WTC11 (cell line): ENCODE measurements at places on chromosomes 5 and 9. TPM values are rescaled to one million over a fixed set of nuclear protein-coding genes. Genes with fewer than 3 reads are reported as not detected.

DNA sequence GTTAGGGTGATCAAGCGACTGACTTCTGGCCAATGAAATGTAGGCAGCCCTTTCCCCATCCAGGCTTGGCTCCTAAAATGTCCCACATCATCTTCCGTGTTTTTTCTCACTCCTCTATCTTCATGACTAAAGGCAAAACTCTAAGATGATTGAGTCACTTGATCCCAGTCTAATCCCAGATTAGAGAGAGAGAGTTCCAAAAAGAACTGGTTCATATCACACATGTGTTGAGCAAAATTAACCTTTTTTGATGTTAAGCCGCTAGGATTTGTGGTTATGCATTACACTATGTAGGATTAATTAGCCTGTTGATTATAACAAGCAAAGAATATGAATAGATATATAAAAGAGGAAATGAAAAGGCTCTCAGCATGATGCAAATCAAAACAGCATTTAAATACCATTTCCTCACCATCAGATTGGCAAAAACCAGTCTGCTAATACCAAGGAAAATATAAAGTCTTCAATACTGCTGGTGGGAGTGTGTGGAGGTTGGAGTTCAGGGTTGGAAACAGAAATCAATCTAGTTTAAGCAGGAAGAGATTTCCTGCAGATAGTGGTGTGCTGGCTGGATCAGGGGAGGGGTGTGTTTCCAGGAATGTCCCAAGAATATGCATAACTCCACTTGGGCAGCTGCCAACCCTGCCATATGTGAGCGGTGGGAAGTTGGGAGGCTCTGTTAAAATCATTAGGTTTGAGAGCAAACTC, 187.6 kb upstream of the S1PR3 start:
- no peak for DNase-seq
- H3K27me3 ChIP-seq: no peaks in the 10 kb centered on the region
- H3K36me3 ChIP-seq: no peaks in the 10 kb centered on the region
- no peak overlapping the region for H3K27ac ChIP-seq

GRCh38 chr5:160727296-160727997, 124.6 kb downstream of the ATP10B start:
- no peak for DNase-seq
- no peaks in the 10 kb centered on the region for H3K36me3 ChIP-seq
- no peaks in the 10 kb centered on the region for H3K27me3 ChIP-seq

DNA sequence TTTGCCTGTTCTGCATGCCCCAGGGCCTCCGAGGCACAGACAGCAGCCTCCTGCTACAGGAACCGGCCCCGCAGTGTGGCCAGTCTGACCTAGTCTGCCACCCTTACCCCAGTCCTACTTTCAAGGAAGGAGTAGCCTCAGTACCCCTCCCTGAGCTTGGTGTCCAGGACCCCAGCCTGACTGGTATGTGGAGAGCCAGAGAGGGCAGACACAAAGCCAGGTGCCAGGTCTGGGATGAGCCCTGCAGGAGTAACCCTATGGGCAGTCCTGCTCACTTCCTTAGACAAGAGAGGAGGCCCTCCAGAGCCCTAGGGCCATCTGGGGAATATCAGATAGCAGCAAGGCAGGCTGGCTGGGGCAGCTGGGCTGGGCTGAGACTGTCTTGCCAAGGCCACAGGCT, 67.8 kb downstream of the NRG2 start:
- H3K4me3 ChIP-seq: no peak overlapping the region
- H3K27me3 ChIP-seq: peaks cover 17% of the 10 kb centered on the region
- no peaks in the 10 kb centered on the region for H3K36me3 ChIP-seq

PPP2R2B gene
- 12.7 to 20.3 TPM (median 13.2 TPM) in 3 replicates for total RNA-seq

DNA sequence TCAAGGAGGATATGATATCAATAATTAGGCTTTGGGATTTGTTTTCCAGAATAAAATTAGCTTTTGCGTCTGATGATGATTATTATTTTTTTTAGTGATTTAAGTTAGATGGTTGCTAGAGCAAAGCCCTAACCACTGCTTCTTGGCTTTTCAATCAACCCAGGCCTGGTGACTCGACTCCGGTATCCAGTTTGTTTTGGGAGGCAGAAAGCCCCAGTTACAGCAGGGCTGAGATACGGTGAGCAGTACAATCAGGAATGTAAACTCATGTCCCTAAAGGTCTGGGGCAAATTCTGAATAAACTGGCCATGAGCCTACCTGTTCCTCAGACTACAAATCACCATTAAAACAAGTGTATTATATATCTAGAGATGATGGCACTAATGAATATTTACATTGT, 24.4 kb upstream of the CYFIP2 start:
- H3K27ac ChIP-seq: no peak overlapping the region
- no peak for DNase-seq
- H3K4me1 ChIP-seq: peaks cover 9% of the 10 kb centered on the region
- no peak overlapping the region for H3K4me3 ChIP-seq
- no peaks in the 10 kb centered on the region for H3K27me3 ChIP-seq

GPR151 gene
- total RNA-seq: not detected in 3 replicates

GRCh38 chr9:96107436-96107835, 194.5 kb downstream of the HSD17B3 start:
- H3K27me3 ChIP-seq: peaks cover 45% of the 10 kb centered on the region
- H3K36me3 ChIP-seq: peaks cover 3% of the 10 kb centered on the region; the same call in 1 of the 2 replicates
- no peak for DNase-seq
- no peak overlapping the region for H3K27ac ChIP-seq
- H3K4me1 ChIP-seq: no peaks in the 10 kb centered on the region
- H3K4me3 ChIP-seq: no peak overlapping the region

DNA sequence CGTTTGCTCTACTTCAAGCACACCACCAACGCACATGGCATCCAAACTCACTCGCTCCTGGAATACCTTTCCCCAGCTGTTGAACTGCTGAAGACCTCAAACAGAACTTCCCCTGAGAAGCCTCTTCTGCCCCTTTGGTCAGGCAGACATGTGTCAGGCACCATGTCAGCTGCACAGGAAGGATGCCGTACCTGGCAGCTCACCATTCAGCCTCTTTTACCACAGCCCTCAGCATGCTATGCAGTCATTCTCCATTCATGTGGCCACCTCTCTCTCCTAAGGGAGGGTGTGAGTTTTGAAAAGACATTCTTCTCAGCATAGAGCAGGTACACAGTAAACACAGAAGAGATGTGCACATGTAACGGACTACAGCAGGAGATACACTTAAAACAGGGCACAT, 14.2 kb downstream of the IL4 start:
- no peak overlapping the region for H3K27ac ChIP-seq
- H3K4me3 ChIP-seq: no peak overlapping the region
- H3K27me3 ChIP-seq: no peaks in the 10 kb centered on the region
- DNase-seq: no peak
- H3K4me1 ChIP-seq: no peaks in the 10 kb centered on the region

DNA sequence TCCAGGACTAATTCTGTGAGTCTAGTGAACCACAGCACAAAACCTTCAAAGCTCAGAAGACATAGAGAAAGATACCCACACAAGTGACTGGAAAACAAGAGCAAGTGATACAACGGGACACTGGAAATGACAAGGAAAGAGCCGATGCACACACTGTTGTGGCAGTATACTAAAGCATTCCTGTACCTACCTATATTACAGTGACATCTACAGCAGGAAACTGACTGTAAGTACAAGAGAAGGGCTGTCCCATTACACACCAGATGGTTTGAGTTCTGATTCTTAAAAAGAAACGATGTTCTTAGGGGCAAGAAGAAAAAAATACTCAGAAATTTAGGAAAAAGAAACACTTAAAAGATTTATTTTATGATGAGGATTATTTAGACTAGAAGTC, 18.5 kb downstream of the TMEM245 start:
- DNase-seq: no peak
- H3K4me3 ChIP-seq: no peak overlapping the region
- peaks cover 32% of the 10 kb centered on the region for H3K36me3 ChIP-seq
- no peaks in the 10 kb centered on the region for H3K27me3 ChIP-seq

DNA sequence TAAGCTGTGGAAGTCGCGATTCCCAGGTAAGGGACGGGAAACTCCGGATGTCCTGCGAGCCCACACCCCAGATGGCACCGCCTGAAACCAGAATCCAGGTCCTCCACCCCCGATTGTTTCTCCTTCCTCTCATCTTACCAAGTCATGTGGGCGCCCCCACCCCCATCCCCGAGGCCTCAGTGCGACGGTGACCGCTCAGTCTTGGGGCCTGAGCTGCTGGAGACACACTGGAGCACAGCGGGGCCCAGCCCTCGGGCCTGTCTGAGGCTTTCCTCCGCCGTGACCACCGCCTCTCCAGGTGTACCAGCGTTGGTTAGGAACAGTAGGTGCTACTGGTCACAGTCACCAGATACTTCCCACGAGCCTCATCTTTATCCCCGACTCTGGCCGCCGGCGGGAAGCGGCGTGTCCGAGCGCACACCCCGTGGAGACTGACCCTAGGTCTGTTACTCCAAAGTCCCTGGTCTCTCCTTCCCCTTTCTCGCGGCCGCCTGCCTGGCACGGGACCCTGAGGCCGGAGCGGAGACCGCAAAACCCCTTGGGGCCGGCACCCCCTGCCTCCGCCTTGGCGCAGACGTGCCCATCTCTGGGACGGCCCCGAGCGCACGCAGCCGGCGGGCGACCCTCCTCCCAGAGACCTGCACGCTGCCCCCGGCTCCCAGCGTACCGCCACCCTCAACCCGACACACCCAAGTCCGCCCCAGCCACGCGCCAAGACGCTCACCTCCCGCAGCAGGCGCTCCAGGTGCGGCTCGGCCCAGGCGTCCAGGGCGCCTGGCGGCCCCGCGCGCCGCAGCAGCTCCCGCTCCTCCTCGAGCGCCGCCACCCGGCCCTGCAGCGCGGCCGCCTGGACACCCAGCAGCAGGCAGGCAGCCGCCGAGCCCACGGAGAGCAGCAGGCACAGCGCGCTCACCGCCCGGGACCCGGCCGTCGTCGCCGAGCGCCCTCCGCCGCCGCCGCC, 733 bp downstream of the COL23A1 start:
- peaks cover 37% of the 10 kb centered on the region for H3K4me1 ChIP-seq
- H3K36me3 ChIP-seq: peaks cover 5% of the 10 kb centered on the region
- H3K27me3 ChIP-seq: peaks cover 25% of the 10 kb centered on the region
- H3K4me3 ChIP-seq: peak overlapping the region; percentile 72
- DNase-seq: peak; percentile 48
- no peak overlapping the region for H3K27ac ChIP-seq

DNA sequence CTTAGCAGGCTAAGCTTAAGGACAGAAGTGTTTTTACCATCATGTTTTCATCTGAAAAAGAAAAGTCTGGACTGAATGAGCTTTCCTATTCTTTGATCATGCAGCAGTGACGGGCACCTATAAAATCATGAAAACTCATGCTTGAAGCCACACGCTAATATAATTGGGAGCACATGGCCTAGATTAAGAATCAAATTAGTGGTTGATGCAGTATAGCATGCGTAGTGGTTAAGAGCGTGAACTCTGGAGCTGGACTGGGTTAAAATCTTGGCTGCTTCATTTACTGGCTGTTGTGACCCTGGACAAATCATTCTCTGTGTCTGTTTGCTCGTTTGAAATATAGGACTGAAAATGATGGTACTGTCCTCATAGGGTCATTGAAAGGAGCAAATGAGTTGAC, 49.9 kb upstream of the IL13 start:
- DNase-seq: no peak
- no peak overlapping the region for H3K4me3 ChIP-seq
- no peaks in the 10 kb centered on the region for H3K27me3 ChIP-seq

GRCh38 chr9:134775081-134775951, 105.3 kb upstream of the FCN2 start:
- no peaks in the 10 kb centered on the region for H3K36me3 ChIP-seq
- DNase-seq: no peak
- peak overlapping the region; percentile 57; the same call in 1 of the 2 replicates for H3K27ac ChIP-seq
- H3K27me3 ChIP-seq: no peaks in the 10 kb centered on the region
- H3K4me1 ChIP-seq: no peaks in the 10 kb centered on the region; the same call in 1 of the 2 replicates

GRCh38 chr9:116144038-116144437, 9.6 kb upstream of the PAPPA start:
- no peak overlapping the region for H3K27ac ChIP-seq
- no peak overlapping the region for H3K4me3 ChIP-seq
- peaks cover 3% of the 10 kb centered on the region for H3K27me3 ChIP-seq
- H3K4me1 ChIP-seq: 0 out of 2 replicates have a peak, but pooled peaks cover 2% of the 10 kb centered on the region
- no peak for DNase-seq

C9 gene
- total RNA-seq: 0.07 to 0.25 TPM (median 0.21 TPM) in 3 replicates

GRCh38 chr5:1121891-1122290, 10.0 kb upstream of the SLC12A7 start:
- no peak overlapping the region for H3K4me3 ChIP-seq
- H3K27ac ChIP-seq: no peak overlapping the region
- peaks cover 8% of the 10 kb centered on the region for H3K4me1 ChIP-seq
- no peaks in the 10 kb centered on the region for H3K27me3 ChIP-seq
- no peak for DNase-seq
- H3K36me3 ChIP-seq: no peaks in the 10 kb centered on the region

FBN2 gene
- total RNA-seq: 47.1 to 56.7 TPM (median 48.0 TPM) in 3 replicates

DNA sequence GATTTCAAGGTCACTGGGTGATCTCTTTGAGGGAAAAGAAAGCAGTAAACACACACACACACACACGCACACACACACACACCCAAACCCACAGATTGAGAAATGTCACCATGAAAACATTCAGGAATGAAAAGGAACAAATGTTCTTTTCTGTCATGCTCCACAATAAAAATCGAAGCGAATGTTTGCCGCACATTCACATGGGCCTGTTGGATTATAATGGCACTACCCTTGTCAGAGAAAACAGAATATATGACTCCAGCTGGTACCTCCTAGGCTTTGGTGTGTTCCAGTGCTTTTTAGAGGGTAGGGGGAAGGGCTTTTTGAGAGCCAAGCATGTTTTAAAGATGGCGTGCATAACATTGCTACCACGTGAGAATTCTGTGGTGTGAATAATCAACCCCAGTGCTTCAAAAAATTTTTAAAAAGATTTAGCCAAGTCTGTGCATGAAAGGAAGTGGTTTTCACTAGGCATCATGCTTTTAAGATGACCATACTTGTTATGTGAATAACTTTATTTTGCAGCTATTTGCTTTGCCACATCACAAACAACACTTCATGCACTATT, 120.8 kb upstream of the ZNF608 start:
- H3K27ac ChIP-seq: no peak overlapping the region
- H3K4me3 ChIP-seq: no peak overlapping the region
- DNase-seq: no peak
- no peaks in the 10 kb centered on the region; the same call in 1 of the 2 replicates for H3K36me3 ChIP-seq
- H3K27me3 ChIP-seq: no peaks in the 10 kb centered on the region

DNA sequence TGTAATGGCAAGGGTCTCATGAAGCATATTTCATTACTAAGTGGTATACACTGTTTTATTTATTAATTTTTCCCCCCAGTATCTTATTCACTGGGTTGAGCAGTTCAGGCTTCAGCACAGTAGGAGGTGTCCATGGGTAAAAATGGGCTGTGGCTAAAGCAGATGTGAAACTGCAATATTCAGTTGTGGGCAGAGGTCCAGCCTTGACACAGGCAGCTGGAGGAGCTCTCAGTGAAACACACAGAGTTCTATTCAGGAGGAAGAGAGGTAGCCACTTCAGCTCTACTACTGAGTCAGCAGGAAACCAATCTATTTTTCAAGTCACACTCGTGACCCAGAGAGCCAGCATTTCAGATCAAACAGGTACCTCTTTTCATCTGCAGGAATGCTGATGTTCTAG, 418.3 kb downstream of the CDH10 start:
- H3K4me1 ChIP-seq: no peaks in the 10 kb centered on the region
- no peak for DNase-seq
- H3K27me3 ChIP-seq: no peaks in the 10 kb centered on the region
- H3K36me3 ChIP-seq: 0 out of 2 replicates have a peak, but pooled peaks cover under 1% of the 10 kb centered on the region

SPINK1 gene
- total RNA-seq: 5.4 to 10.6 TPM (median 5.5 TPM) in 3 replicates

CDC25C gene
- total RNA-seq: 15.0 to 18.8 TPM (median 16.1 TPM) in 3 replicates
